ENCODE measurements at places on chromosomes 3 and 15.

GRCh38 chr3:102336130-102336529 is 98.7 kb upstream of the ZPLD1 start:
- DNase-seq: no peak

GRCh38 chr3:187725653-187726370 is 19.5 kb downstream of the BCL6 start:
- no peak for DNase-seq

GRCh38 chr3:85298032-85298431 is 339.2 kb downstream of the CADM2 start:
- DNase-seq: no peak

DNA sequence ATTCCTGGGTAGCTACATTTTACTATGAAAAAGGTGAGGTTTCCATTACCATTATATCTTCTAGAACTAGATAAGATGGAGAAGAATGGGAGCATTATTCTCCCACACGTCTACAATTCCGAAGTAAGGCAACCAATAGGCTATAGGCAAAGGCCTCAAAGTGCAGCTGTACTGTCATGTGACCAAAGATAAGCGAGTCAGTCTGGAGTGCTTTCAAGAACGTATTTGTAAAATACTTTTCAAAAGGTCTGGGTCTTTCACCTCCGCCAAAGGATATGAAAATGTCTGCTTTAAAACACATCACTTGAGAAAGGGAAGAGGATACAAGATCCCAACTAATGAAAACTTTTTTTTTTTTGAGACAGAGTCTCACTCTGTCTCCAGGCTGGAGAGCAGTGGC is 9.9 kb downstream of the CCPG1 start:
- DNase-seq: no peak

DNA sequence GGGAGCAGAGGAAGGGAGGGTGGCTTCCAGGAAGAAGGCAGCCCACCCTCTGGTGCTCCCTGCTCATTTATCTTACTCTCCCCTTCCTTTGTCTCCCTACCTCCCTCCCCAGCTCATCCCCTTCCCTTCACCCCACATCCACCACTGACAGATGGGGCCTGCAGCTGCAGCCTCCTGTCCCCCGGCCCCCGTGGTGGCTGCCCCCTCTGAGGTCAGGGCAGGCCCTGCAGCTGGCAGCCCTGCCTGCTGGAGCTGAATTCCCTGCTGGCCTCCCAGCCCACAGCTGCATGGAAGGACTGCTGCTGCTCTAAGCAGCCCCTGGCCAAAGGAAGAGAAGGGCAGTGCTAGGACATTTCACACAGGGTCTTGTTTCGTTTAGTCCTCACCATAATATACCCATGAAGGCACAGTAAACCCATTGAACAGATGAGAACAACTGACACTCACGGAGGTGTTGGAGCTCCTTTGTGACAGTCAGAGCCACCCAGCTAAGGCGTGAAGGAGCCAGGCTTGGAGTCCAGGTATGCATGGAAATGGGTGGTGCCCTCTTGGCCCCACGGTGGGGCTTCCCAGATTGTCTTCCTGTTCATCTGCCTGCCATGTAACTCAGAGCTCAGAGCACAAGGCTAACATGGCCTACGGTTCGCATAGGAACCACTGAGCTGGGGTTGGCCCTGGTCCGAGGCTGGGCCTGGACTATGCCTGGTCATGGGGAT is 121.7 kb upstream of the PRR20G start:
- no peak for DNase-seq

DNA sequence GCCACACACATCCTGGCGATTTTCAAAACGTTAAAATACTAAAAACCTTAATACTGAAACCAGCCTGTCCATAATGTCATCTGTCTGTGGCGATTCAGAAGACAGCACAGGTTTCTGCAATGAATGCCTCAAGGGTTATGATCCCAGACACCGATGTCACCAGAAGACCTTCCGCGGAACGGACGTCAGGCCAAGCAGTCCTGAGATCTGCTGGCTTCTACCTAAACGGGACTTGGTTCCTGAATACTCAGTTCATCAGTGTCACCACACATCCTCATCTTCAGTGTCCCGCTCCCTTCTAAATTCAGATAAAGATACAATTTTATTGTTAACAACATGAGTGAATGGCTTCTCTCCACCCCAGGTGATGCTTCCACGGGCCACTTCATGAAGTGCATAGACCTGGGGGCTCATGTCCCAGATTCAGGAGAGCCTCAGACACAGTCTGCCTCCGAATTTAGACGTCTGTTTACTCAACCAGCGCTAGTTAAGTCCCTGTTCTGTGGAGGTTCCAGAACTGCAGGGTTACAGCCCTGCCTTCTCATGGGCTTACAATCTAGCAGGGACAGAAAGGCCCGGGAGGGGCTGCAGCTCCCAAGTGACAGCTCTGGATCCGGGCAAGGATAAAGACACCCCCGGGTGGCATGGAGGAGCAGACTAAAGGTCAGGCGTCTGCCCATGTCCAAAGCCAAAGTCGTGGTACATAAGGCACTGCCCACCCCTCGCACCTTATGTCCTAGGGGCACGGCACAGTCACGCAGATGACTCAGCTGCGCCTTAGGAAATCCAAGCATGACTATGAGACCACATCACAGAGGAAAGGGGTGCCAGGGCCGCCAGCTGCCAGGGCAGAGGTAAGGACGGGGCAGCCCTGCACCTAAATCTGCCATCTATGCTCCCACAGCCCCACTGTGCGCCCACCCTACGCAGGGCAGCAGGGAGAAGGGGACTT is 75.9 kb downstream of the VGLL4 start:
- DNase-seq: no peak

DNA sequence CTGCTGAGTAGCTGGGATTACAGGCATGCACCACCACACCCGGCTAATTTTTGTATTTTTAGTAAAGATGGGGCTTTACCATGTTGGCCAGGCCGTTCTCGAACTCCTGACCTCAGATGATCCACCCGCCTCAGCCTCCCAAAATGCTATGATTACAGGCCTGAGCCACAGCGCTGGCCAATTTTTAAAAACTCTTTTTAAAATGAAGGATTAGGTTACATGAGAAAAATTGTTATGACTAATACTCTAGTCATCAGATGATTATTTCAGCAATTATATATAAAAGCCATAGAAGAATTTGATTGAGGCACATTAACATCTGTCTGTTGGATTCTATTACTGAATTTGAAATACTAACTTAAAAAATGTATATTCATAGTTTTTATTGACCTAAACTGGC is 134.1 kb upstream of the MNS1 start:
- no peak for DNase-seq

- DNase-seq: peak; percentile 41
Measured at GRCh38 chr15:86624261-86625036, 544.8 kb downstream of the AGBL1 start.

Data from stimulated activated CD8-positive, alpha-beta memory T cell treated with anti-CD3 and anti-CD28 coated beads, Interleukin-15, amount 100 ng/mL, for 24 hours (primary cell).